ENCODE measurements at places on chromosomes 6 and 20.

- no peak for DNase-seq
These were observed 264.3 kb upstream of the RIMS1 start for GRCh38 chr6:71621918-71622519.

- DNase-seq, result no peak
These were observed 35.8 kb downstream of the NEDD9 start for GRCh38 chr6:11196511-11197174.

DNA sequence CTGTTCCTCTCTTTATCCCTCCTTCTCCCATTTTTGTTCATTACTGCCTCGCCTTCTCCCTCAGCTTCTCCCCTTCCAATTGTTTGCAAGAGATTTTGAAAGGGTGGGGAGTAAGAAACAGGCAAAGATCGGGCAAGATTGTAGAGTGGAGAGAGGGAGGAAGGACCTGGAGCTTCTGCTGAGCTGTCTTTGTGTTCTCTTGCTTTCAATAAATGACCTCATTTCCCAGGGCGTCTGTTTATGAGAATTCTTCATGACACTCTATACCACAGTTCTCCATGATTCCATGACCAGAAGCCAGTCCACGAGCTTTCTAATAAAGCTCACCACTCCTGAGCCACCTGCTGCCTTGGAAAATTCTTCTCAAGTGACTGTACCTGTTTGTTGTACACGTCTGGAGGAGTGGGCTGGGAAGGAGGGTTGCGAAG, 50.0 kb upstream of the PLEKHG1 start:
- DNase-seq, result no peak

GRCh38 chr20:62737271-62737811, 28.7 kb downstream of the NTSR1 start:
- no peak for DNase-seq

DNA sequence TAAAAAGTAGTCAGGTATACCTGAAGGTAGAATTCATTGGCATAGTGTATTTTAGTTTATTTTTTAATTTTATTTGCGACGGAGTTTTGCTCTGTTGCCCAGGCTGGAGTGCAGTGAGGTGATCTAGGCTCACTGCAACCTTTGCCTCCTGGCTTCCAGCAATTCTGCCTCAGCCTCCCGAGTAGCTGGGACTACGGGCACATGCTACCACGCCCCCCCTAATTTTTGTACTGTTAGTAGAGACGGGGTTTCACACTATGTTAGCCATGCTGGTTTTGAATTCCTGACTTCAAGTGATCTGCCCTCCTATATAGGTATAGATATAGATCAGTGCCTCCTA, 102.8 kb upstream of the PRSS16 start:
- DNase-seq, result no peak

- DNase-seq, result no peak
These were observed 120.2 kb upstream of the MARCKS start for GRCh38 chr6:113736978-113737377.

GRCh38 chr6:75747152-75747992, 1.7 kb upstream of the MYO6 start:
- DNase-seq, result no peak

DNA sequence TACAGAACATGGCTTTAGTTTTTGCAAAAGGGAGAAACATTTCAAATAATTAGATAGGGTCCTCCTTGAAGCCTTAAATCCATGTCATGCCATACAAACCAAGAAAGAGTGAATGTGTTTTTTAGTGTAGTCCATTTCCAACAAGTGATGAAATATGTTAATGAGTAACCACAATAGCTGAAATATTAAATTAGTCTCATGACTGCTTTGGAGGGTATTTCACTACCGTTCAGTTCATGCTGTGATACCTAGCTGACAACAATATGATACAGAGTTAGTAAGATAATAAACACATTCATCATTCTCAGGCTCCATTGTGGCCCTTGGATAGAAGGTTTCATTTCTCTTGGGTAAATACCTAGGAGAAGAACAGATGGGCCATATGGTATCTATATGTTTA, 5.8 kb upstream of the ID4 start:
- no peak for DNase-seq

GRCh38 chr6:118649918-118650581, 1.3 kb downstream of the CEP85L start:
- DNase-seq, result no peak

DNA sequence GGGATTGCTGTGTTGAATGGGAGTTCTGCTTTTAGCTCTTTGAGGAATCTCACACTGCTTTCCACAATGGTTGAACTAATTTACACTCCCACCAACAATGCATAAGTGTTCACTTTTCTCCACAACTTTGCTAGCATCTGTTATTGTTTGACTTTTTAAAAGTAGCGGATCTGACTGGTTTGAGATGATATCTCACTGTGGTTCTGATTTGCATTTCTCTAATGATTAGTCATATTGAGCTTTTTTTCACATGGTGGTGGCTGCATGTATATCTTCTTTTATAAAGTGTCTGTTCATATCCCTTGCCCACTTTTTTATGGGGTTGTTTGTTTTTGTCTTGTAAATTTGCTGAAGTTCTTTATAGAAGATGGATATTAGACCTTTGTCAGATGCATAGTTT, 588.3 kb upstream of the ADGRB3 start:
- no peak for DNase-seq

DNA sequence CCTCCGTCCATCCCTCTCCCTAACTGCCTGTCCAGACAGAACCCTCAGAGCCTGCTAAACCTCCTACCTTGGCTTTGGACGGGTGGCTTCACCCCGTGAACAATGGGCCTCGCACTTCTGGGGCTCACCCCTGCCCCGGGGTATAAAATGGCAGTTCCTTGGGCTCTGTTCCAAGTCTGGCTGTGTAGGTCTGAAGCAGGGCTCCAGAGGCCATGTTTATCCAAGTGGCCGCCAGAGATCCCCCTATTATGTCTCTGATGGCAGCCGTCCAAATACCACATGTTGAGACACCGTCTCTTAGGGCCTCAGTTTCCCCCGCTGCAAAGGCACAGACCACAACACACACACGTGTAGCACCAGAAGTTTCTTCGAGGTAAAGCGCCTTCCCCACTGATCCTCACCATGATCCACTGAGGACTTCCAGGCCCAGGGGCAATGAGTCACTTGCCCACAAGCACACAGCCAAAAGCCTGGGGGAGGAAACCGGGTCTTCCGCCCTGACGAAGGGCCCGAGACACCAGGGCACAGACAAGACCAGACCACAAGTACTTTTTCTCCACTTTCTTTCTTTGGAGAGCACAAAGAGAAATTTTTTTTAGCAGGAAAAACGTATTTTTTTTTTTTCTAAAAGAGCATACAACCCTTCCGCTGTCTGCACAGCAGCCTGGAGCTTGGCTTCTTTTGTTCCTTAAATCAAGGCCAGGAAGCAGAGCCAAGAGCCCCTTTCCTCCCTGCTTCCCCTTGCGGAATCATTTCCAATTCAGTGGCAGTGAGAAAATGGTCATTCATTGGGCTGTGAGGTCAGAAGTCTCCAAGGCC, 11.8 kb downstream of the CPNE5 start:
- DNase-seq, result no peak

DNA sequence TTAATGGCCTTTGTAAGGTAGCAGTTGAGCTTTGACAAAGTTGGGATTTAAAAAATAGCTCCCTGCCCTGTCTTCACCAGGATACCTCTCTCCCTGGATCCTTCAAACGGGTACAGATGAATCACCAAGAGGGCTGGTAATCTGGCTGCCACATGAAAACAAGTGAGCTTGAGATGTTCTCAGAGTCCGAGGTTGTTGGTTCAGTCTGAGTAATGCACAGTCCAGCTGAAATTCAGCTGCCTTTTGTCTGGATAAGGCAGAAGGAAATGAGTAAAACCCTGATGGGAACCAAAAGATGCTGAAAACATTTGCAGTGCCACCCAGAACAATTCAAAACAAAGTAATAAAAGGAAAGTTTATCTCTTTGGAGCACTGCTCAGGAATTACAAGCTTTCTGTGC, 86.8 kb downstream of the GJA1 start:
- no peak for DNase-seq

GRCh38 chr20:38152175-38152620, 12.9 kb downstream of the TGM2 start:
- DNase-seq, result no peak

GRCh38 chr20:40643891-40644290, 45.1 kb downstream of the MAFB start:
- DNase-seq, result no peak

- no peak for DNase-seq
These were observed 203.9 kb upstream of the RAB32 start for GRCh38 chr6:146339716-146340115.

GRCh38 chr6:149856256-149856994, 7.7 kb downstream of the LRP11 start:
- no peak for DNase-seq

DNA sequence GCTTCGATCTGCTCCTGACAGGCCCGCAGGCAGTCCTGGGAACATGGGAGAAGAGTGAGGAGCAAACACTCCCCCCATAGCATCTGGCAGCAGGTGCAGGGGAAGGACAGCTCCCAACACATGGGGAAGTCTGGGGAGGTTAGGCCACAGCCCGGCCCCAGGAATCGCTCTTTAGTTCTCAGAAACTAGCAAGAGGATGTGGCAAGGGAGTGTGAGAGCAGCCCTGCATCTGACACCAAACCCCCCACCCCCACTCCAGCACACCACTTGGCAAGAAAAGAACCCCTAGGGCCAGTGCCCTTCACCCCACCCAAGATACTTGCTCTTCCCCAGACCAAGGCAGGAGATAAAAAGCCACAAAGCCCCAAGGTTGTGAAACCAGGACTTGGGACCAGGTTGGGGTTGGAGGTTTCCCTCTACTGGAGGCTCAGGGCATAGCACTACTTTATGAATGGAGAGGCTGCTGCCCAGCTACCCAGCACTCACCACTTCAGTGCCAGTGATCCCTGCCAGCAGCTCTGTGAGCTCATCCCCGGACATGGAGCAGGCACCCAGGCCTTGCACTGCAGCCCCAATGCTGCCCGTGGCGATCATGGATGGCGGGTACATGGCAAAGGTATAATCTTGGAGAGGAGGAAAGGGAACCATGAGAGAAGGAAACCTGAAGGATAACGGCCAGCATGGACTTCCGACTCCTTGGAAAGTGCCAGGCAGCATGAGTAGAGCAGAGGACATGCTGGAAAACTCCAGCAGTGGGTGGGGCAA, 5.4 kb downstream of the CCND3 start:
- no peak for DNase-seq

DNA sequence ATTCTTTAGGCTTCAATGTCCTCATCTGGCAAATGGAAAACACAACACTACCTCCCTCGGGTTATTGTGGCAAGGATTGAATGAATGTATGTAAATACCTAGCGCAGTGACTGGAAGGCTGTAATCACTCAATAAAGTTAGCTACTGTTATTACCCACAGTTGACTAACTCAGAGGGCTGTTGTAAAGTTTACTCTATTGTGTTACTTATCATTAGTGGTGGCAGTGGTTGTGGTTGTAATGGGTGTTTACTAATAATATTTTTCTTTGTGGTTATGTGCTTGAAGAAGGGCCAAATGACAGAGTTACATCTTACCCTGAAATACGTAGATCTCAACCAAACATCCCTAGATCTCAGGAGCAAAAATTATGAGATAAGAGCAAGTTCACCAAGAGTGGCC, 42.0 kb upstream of the PXDC1 start:
- DNase-seq, result no peak

DNA sequence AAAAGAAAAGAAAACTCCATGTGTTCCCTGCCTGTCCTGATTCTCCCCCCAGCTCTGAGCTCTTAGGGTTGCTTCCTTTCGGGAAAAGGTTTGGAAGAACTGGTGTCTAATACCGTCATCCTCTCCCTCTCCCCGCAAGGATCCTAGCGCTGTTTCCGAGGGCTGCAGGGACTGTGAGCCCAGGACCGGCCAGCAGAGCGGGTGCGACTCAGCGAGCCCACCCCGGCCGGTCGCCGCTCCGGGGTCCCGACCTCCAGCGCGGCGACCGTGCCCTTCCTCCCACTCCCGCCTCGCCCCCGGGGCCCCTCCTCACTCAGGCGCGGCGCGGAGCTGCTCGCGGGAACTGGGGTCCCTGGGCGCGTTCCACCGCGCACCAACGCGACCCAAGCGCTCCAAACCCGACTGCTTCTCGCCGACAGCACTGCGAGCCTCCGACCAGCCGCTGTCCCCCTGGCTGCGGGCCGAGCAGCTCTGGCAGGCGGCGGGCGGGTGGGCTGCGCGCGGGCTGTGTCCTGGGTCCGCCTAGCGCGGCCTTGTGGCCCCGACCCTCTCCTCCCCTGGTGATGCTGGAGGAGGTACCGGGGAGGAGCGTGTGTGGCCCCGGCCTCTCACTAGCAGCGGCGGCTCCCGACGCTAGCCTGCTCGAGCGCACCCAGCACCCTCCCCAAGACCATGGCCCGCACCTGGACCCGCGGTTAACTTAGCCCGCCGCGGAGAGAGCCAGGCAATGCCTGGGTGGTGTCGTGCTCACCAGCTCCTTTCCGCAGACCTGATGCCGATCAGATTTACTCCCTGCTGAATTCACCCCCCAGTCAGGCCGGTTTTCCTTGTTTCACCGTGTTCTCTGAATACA, at the start of gene PLA2G7:
Gene PLA2G7 (minus strand): TSS at position 509 of the 853 bp plus-strand sequence. CDS start 12,484 bp downstream, outside the sequence.
- no peak for DNase-seq

Data from NCI-H187 (cell line).